ENCODE measurements at places on chromosomes 2 and 18.

- peak; percentile 66 for DNase-seq
Observed at GRCh38 chr18:50518787-50519546, 40.9 kb upstream of the MAPK4 start.

DNA sequence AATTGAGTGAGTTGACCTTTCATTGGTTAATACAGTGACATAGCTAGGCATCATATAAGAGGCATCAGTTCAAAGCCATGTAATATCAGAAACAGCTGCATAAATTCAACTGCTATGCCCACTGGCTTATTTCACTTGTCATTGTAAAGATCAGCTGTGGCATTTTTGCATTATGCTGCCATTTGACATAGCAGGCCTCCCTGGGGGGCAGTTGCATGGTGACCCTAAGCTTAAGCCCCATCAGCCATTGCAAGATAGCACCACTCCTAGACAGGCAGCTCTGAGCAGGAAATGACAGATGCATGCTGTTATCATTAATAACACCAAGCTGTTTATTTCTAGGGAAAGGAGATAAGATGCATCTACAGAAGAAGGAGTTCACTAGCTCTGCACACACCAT, 233.4 kb upstream of the CNTNAP5 start:
- no peak for DNase-seq

DNA sequence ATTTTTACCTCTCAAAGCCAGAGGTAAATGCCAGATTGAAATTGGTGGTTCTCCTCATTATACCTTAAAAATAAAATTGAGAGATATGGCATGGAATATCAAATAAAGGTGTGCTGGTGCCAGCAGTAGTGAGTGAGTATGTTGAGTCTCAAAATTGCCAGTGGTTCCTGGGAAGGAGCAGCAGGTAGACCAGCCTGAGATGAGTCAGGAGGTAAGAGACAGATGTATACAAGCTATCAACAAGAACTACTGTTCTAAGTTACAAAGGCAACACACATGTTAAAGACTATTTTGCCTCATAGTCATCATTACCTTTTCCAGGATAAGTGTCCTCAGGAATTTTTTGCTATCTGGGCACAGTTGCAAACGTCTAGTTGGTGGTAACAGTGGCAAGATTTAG, 1.3 kb upstream of the UPP2 start:
- no peak for DNase-seq

DNA sequence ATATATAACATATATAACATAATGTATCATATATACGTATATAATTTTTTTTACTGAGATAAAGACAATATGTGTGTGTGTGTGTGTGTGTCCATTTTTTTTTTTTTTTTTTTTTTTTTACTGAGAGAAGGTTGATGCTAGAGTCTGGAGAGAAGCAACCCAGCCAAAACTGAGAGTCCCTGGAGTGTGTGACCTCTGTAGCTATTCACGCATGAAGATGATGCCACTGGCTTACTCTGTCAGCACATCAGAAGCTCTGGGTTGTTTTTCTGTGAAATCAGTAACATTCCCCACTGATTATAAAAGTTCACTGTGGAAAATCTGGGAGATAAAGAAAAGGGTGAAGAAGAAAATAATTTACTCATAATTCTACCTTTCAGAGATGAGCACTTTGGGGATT, 27.2 kb downstream of the CCDC195 start:
- DNase-seq = no peak

DNA sequence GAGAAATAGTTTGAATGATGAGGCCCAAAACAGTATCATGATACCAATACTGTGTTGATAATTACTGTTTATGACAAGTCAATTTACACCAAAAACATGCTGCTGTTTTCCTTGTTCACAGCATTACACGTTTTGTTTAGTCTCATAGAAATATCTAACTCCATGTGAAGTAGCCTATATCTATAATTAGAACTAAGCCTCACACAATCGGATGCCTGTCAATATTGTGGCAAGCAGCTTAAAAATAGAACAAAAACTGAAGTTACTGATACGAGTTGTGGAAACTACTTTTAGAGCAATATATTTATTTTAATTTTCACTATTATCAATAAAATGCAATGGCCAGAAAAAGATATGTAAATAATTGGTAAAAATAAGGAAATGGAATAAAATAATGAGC, 470.8 kb downstream of the ZEB2 start:
- no peak for DNase-seq

Measured in NCI-H526 (cell line).